Right renal cortex interstitium (tissue), 3 donors: ENCODE measurements at places on chromosomes 6 and 20.

DNA sequence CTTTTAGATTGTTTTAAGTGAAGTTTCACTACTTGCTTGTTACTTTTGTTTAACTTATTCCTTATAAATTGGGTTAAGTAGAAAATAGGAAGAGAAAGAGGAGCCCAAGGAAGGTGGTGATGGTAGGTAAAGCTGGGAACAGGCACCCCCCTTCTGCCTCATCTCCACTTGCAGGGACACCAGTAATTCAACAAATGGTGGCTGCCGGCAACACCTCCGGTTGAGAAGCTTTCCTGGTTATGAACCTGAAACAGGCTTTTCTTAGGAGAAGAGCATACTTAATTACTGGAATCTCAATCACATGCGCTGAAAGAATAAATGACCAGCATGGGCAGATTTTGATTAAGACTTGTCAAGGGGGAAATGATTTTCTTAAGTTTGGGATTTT is 158.9 kb upstream of the ZNF217 start:
- no peak for DNase-seq

DNA sequence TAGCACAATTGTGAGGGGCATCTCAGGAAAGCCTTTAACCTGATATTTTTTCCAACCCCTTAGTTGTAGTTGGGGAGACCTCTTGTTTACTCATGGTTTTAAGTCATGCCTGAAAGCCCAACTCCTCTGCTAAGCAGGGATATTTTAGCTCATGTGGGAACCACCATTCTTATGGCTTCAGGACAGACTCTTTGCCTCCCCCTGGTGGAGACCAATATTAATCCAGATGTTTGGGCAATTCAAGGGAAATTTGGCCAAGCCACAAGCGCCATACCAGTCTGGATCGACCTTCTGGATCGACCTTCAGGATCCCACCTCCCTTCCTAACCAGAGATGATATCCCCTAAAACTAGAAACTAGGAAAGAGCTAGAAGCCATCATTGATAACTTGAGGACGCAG is 211.2 kb downstream of the C6orf118 start:
- no peak for DNase-seq

- no peak for DNase-seq
Observed at GRCh38 chr6:132198040-132198439, 203.2 kb downstream of the MOXD1 start.

DNA sequence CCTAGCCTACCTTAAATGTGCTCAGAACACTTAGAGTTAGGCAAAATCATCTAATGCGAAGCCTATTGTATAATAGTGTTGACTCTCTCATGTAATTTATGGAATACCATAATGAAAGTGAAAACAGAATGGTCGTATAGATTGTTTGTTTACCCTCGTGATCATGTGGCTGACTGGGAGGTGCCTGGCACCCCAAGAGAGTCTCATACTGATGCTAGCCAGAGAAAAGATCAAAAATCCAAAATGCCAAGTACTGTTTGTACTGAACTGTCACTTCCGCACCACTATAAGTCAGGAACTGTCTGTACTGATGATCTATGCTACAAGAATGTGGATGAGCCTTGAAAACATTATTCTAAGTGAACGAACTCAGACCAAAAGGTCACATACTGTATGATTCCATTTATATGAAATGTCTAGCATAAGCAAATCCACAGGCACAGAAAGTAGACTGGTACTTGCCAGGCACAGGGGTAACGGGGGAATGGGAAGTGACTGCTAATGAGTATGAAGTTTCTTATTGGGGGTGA is 22.4 kb downstream of the ZMYND8 start:
- no peak for DNase-seq

DNA sequence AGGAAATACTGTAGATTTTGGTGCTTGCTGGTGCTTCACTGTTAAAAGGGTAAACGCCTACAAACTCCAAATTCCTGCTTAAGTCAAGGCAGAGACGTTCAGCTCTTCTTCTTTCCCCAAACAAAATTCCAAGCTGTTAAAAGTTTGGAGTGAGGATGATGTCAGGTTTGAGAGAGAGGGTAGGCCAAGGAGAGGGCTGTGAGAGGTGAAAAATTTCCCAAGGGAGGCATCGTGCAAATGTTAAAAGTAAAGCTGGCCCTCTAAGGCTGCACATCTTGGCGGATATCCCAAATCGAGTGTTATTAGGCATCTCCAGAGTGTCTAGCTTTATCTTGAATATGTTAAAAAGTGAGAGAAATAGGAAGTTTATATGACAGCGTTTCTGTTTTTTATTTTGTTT is 651.8 kb downstream of the QKI start:
- no peak for DNase-seq

- DNase-seq = no peak
Observed at GRCh38 chr6:57190140-57190539, 18.0 kb downstream of the BAG2 start.
